NCI-H1694 (cell line): ENCODE measurements at places on chromosomes 12 and 14.

DNA sequence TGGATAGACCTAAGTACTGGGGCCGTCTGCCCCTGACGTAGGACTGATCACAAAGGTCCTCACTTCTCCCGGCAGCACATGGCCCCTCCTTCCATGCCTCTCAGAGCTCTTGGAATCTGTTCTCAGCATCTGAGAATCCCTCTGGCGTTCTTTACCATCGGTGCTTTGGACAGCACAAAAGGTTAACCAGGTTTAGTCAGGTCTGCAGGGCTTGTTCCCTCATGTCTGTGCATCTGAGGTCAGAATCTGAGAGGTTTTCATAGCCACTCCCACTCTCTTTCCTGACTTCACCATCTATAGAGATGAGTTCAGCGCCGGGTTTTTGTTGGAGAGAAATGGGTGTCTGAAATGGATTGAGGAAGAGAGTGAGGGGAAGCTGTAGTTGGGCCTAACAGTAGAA is 130.0 kb upstream of the ARHGAP5 start:
- no peak for DNase-seq

- DNase-seq = no peak
Measured at GRCh38 chr14:74711651-74712050, 1.2 kb downstream of the AREL1 start.

GRCh38 chr12:119249383-119250155 is 70.8 kb downstream of the HSPB8 start:
- DNase-seq = peak; percentile 3

- no peak for DNase-seq
Measured at GRCh38 chr12:132949936-132950837, 5.9 kb downstream of the ZNF605 start.

GRCh38 chr14:56124327-56124726 is 6.1 kb downstream of the PELI2 start:
- DNase-seq = peak; percentile 60

GRCh38 chr12:102891756-102892155 is 25.3 kb downstream of the PAH start:
- DNase-seq = no peak

DNA sequence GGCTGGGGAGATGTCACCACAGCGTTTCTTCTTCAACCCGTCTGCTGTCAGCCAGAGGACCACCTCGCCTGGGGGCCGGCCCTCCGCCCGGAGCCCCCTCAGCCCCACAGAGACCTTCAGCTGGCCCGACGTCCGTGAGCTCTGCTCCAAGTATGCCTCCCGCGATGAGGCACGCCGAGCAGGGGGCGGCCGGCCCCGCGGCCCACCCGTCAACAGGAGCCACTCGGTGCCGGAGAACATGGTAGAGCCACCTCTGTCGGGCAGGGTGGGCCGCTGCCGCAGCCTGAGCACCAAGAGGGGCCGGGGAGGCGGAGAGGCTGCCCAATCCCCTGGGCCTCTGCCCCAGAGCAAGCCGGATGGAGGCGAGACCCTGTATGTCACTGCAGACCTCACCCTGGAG is 38.8 kb downstream of the PLEKHG3 start:
- no peak for DNase-seq

DNA sequence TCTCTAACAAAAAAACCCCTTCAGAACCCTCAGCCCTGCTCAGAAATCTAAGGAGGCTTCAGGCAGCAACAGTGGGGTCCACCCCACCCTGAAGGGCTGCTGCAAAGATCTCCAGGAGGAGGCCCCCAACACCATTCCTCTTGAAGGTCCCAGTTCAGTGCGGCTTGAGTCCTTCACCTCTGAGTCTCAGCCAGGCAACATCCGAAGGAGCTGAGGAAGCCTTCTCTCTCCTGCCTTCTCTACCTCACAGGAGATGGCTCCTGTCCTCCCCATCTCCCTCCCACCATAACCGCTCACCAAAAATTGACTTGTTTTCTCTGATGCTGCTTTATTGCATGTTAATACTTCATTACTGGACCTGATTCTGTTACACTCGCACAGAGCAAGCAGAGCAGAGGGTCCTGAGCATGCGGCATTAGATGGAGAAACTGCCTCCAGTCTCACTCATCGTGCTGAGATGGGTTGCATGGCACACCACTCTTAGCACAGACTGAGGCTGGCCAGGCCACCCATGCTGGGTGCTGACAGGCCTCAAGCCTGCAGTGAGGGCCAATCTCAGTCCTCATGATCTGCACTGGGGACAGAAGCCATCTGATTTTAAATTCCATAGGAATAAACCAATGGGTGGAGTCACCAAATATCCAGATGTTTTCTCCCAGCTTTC is 224.8 kb downstream of the CACNA1C start:
- DNase-seq = no peak
